Tibial artery (tissue), 4 donors: ENCODE measurements at places on chromosomes 7 and 10.
A peak's percentile ranks its signal among the peaks of the same experiment; 100 is the strongest.

- peak overlapping the region; percentile 86 for H3K4me3 ChIP-seq
- peak overlapping the region; percentile 89 for H3K27ac ChIP-seq
- peaks cover 13% of the 10 kb centered on the region for H3K4me1 ChIP-seq
- H3K27me3 ChIP-seq: no peaks in the 10 kb centered on the region
- H3K36me3 ChIP-seq: no peaks in the 10 kb centered on the region
- peak; percentile 32 for DNase-seq
These were observed 757 bp upstream of the PALS2 start for GRCh38 chr7:24572393-24572996.

DNA sequence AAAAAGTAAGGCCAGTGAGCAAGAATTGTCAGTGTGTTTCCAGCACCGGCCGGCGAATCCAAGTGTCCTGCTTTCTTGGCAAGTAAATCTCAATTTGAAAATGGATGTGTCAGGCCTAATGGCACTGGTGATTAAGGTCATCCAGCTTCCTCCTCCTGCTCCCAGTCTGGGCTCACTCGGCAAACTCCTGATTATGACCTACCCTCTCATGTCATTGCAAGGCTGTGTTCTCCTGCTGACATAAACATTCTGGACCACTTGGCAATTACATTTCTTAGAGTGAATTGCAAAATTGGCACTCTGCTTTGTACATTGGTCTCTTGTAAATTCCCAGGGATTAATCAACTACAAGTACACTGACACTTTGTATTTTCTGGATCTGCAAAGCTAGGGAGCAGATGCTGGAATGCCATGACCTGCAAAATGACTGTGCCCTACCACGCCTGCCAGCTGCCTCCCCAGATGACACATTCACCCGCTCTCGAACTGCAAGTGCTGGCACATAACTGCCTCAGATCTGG, 473.8 kb downstream of the KIF20B start:
- no peak overlapping the region for H3K4me3 ChIP-seq
- H3K27ac ChIP-seq: no peak overlapping the region
- no peaks in the 10 kb centered on the region for H3K36me3 ChIP-seq
- no peaks in the 10 kb centered on the region for H3K27me3 ChIP-seq
- no peak for DNase-seq

- no peaks in the 10 kb centered on the region for H3K4me1 ChIP-seq
- H3K27ac ChIP-seq: no peak overlapping the region
- no peak for DNase-seq
- H3K36me3 ChIP-seq: no peaks in the 10 kb centered on the region
- no peak overlapping the region for H3K4me3 ChIP-seq
These were observed 11.0 kb upstream of the INSIG1 start for GRCh38 chr7:155286686-155287085.

- no peak overlapping the region for H3K27ac ChIP-seq
- no peaks in the 10 kb centered on the region for H3K27me3 ChIP-seq
- DNase-seq: no peak
- H3K36me3 ChIP-seq: no peaks in the 10 kb centered on the region
- no peak overlapping the region for H3K4me3 ChIP-seq
These were observed 11.6 kb upstream of the LYZL1 start for GRCh38 chr10:29277296-29277695.

GRCh38 chr10:5557040-5557721, 32.4 kb downstream of the CALML3 start:
- peaks cover 93% of the 10 kb centered on the region for H3K4me1 ChIP-seq
- no peaks in the 10 kb centered on the region for H3K27me3 ChIP-seq

DNA sequence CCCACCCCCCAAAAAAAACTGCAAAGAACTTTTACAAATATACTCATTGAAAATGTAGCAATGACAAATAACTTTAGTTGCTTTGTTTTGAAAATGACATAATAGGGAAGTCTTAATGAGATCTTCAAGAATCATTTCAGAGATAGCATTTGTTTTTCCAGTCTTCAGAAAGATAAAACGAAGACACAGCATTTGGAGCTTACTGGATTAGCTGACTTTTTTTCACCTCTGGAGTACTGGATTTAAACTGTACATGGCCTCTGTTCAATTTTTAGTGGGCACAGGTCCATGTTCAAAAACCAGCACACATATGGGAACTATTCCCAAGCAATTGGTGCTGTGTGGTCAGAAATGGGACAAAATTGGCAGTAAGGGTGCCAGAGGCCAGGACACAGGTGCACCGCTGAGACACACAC, 3.9 kb downstream of the RAB11FIP2 start:
- peak overlapping the region; percentile 97 for H3K27ac ChIP-seq
- no peaks in the 10 kb centered on the region for H3K27me3 ChIP-seq
- H3K4me3 ChIP-seq: no peak overlapping the region
- H3K4me1 ChIP-seq: peaks cover 25% of the 10 kb centered on the region

DNA sequence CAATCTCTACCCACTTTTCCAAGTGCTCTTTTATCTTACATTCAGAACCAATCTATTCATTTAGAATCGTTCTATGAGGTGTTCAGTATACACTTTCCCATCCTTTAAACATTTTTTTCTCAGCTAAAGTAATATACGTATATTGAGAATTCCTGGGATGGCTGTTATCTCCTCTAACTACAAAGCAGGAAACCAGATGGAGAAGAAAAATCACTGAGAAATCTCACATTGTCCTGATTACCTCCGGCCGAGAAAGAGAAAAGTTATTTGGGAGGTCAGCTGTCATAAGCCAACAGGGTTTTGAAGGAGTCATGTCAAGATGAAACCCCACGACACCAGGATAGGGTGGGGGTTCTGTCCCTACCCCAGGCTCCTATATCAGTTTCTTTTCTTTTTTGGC, 99.2 kb upstream of the KDM7A start:
- H3K4me1 ChIP-seq: peaks cover 11% of the 10 kb centered on the region
- H3K27ac ChIP-seq: no peak overlapping the region
- DNase-seq: no peak
- no peaks in the 10 kb centered on the region for H3K27me3 ChIP-seq
- H3K4me3 ChIP-seq: no peak overlapping the region

- no peak overlapping the region for H3K27ac ChIP-seq
- H3K4me3 ChIP-seq: no peak overlapping the region
- no peak for DNase-seq
These were observed 252.7 kb upstream of the CDC14C start for GRCh38 chr7:48671656-48672055.

GRCh38 chr7:35758421-35758820, 42.4 kb upstream of the SEPTIN7 start:
- peaks cover 56% of the 10 kb centered on the region for H3K4me1 ChIP-seq
- no peak overlapping the region for H3K27ac ChIP-seq
- H3K36me3 ChIP-seq: no peaks in the 10 kb centered on the region
- H3K27me3 ChIP-seq: no peaks in the 10 kb centered on the region

GRCh38 chr7:85135977-85136376, 50.9 kb downstream of the SEMA3D start:
- no peak overlapping the region for H3K27ac ChIP-seq
- H3K4me1 ChIP-seq: no peaks in the 10 kb centered on the region
- no peak for DNase-seq

DNA sequence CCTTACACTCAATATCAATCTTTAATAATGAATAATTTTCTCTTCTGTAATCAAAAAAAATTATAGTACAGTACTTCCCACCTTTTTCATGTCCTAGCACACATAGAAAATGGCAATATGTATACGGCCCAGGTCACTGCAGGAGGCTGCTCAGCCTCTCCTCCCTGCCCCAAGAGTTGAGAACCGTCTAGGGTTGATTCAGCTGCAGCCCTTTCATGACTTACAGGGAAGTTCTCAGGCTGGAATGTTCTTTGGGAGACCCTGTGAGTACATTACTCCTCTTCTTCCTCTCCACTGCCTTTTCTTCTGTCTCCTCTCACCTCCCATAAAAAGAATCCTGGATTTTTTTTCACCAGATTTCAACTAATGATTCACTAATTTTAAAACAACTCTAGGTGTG, 180.0 kb downstream of the HDAC9 start:
- no peaks in the 10 kb centered on the region for H3K4me1 ChIP-seq
- no peaks in the 10 kb centered on the region for H3K27me3 ChIP-seq

- no peaks in the 10 kb centered on the region for H3K36me3 ChIP-seq
- H3K27me3 ChIP-seq: no peaks in the 10 kb centered on the region
- no peak for DNase-seq
- H3K27ac ChIP-seq: peak overlapping the region; percentile 8
- H3K4me1 ChIP-seq: peaks cover 24% of the 10 kb centered on the region
- peak overlapping the region; percentile 19 for H3K4me3 ChIP-seq
These were observed 108.1 kb upstream of the FAM133B start for GRCh38 chr7:92698237-92698841.

- no peaks in the 10 kb centered on the region for H3K27me3 ChIP-seq
- no peak overlapping the region for H3K4me3 ChIP-seq
- H3K4me1 ChIP-seq: peaks cover 6% of the 10 kb centered on the region
These were observed 278.1 kb upstream of the NRP1 start for GRCh38 chr10:33612551-33612950.

DNA sequence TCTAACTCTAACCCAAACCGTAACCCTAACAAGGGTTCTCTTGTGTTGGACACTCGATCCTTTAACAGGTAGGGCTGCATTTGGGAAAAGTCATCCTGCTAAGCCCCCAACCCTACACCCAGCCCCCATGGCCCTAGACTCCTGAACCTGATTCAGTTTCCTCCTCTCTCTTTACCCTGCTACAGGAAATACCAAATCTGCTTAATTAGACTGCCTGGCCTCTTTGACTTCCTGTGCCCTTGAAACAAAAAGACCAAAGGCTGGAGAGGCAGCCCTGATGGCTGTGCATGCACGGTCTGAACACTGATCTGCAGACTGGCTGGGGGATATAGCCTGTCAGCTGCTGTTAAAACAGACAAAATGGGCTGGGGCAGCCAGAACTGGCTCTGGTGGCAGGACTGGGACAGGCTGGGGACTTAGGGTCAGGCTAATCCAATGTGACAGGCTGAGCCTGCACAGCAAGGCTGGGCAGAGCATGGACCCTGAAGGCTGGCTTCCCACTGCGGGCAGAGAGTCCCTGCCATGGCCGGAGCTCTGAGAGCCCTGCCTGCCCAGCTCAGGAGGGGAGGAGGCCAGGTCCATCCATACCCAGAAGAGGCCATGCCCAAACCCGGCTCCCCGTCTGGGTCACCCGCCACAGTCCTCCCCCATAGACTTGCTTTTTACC, 51.0 kb upstream of the MSMB start:
- no peaks in the 10 kb centered on the region for H3K27me3 ChIP-seq
- DNase-seq: no peak

DNA sequence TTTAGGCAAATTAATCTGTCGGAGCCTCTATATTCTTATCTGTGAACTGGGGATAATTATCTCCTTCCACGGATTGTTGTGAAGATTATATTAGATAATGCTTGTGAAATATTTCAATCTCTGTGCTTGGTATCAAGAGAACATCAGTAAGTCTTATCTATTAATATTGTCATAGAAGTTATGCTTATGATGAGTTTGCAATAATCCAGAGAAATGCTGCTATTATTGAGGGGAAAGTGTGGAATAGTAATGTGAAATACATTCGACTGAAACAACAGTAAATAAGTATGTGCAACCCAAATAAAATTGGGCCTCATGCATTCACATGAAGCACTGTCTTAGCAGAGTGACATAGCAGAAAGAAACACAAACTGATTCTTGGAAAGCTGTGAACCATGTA, 13.7 kb downstream of the RHOBTB1 start:
- no peaks in the 10 kb centered on the region for H3K4me1 ChIP-seq
- no peaks in the 10 kb centered on the region for H3K27me3 ChIP-seq
- DNase-seq: no peak
- H3K27ac ChIP-seq: no peak overlapping the region
- H3K4me3 ChIP-seq: no peak overlapping the region

DNA sequence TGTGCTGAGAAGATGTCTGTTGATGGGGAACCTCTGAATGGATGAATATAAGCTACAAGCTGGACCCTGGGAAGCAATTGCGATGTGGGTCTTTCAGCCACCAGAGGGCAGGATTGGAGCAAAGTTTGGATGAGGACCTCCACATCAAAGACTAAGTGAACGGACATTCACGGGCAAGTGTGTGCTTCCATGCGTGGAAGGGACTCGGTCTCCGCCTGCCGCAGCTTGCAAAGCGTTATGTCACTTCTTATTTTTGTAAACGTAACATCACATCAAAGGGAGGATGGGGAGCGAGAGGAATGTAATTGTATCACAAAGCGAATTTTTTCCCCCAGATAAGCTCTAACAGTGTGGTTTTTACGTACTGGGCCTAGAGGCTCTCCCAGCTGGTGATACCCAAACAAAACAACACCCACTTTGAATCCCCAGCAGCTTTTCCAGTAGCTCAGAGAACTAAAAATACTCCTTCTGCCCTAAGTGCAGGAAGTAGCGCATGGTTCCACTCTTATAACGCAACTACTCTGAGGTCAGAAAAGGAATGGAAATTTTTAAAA, 65.0 kb downstream of the VWA2 start:
- H3K4me1 ChIP-seq: peaks cover 28% of the 10 kb centered on the region
- H3K27ac ChIP-seq: peak overlapping the region; percentile 54
- peak overlapping the region; percentile 36 for H3K4me3 ChIP-seq
- peak; percentile 84 for DNase-seq

GRCh38 chr10:36248304-36248981, 606.3 kb upstream of the FZD8 start:
- no peak for DNase-seq
- H3K27ac ChIP-seq: no peak overlapping the region
- H3K27me3 ChIP-seq: no peaks in the 10 kb centered on the region
- no peaks in the 10 kb centered on the region for H3K36me3 ChIP-seq
- H3K4me1 ChIP-seq: no peaks in the 10 kb centered on the region

- no peak for DNase-seq
- H3K27me3 ChIP-seq: no peaks in the 10 kb centered on the region
- no peak overlapping the region for H3K4me3 ChIP-seq
- H3K4me1 ChIP-seq: no peaks in the 10 kb centered on the region
These were observed 80.3 kb downstream of the WDR11 start for GRCh38 chr10:120931423-120931822.

GRCh38 chr10:46299286-46299535, 12.4 kb downstream of the ANTXRL start:
- DNase-seq: no peak
- no peak overlapping the region for H3K4me3 ChIP-seq
- no peaks in the 10 kb centered on the region for H3K36me3 ChIP-seq
- peaks cover 7% of the 10 kb centered on the region for H3K27me3 ChIP-seq

DNA sequence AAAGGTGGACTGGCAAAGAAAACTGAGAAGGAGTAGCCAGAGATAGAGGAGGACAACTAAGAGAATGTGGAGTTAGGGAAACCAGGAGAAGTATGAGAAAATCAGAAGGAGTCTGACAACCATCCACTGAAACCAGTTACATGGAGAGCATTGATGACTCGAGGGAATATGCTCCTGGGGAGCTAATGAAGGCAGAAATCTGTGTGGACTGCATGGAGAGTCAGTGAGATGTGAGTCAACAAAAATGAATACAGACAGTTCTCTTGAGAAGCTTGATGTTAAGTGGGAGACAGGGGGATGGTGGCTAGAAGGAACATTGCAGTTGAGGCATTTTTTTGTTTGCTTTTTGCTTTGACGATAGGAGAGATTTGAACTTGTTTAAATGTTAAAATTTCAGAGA, 34.3 kb upstream of the ZNF32 start:
- no peaks in the 10 kb centered on the region for H3K4me1 ChIP-seq
- H3K4me3 ChIP-seq: no peak overlapping the region
- no peak for DNase-seq
- H3K36me3 ChIP-seq: no peaks in the 10 kb centered on the region

- DNase-seq: no peak
- H3K4me3 ChIP-seq: no peak overlapping the region
- peaks cover 11% of the 10 kb centered on the region for H3K4me1 ChIP-seq
- no peaks in the 10 kb centered on the region for H3K36me3 ChIP-seq
- no peaks in the 10 kb centered on the region for H3K27me3 ChIP-seq
- H3K27ac ChIP-seq: peak overlapping the region; percentile 77
These were observed 303.3 kb downstream of the SUGCT start for GRCh38 chr7:40437936-40438634.
